ENCODE measurements at places on chromosomes 4 and X.

DNA sequence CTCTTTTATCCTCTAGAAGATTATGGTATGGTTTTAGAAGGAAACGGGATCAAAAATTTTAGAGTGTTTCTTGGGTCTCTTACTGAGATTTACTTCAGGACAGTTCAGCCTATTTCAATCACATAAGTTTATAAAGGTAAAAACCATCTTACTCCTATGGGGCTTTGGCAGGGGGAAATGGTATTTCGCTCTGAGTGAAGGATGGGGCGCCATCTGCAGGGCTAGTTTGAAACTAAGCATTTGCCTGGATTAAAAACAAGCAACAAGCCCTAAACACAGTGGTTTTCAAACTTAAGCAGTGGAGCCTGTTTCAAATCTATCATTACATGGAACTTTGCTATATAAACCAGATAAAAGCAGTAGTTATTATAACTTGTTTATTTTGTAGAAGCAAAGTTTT is 361.5 kb upstream of the FMR1 start:
- DNase-seq, result peak; percentile 10

DNA sequence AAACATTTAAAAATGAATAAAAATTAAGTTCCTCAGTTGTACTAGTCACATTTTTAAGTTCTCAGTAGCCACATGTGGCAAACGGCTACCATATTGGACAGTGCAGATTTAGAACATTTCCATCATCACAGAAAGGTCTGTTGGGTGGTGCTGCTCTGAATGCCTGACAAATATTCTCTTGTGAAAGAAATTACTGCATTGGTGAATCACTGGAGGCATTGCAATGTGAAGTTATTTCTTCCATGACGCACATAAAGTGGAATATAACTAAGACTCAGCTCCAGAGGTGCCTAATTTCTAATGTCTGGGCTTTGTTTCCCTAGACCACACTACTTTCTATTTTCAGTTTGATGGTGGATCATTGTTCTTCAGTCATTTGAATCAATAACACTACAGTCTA is 44.9 kb downstream of the CLNK start:
- DNase-seq, result no peak

GRCh38 chr4:2694691-2695090 is 61.4 kb downstream of the TNIP2 start:
- DNase-seq, result no peak

DNA sequence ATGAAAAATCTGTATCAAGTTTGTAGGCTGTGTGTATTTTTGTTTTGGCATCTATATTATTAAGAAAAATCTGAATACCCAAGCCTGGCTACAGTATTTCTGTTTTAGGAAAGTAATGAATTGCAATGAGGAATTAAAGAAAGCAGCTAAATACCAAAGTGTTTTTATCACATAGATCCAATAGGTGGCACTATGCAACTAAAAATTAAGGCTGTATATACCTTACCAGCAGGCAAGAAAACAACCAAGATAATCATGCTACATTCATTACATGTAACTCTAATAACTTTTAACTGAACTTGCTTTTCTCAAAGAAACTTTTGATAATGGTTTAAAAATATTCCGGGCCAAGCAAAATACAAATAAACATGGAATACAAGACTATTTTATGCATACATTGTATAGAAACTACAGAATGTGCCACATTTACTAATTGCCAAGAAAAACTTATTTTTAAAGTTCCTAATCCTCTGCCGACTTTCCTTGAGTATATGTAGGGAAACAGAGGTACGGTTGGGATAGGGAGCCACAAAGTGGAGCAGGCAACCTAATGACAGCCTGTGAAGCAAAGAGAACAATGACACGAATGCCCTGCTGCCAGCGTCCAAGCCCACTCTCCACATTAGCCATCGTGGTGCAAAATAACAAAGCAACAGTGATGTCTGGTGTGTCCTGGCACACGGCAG is 63.7 kb downstream of the SEC24D start:
- DNase-seq, result peak; percentile 71

- no peak for DNase-seq
Observed at GRCh38 chr4:124589786-124590185, 122.7 kb downstream of the ANKRD50 start.

GRCh38 chrX:150352581-150352980 is 10.5 kb upstream of the MAMLD1 start:
- no peak for DNase-seq

- DNase-seq, result no peak
Observed at GRCh38 chr4:43864616-43865146, 583.9 kb downstream of the KCTD8 start.

DNA sequence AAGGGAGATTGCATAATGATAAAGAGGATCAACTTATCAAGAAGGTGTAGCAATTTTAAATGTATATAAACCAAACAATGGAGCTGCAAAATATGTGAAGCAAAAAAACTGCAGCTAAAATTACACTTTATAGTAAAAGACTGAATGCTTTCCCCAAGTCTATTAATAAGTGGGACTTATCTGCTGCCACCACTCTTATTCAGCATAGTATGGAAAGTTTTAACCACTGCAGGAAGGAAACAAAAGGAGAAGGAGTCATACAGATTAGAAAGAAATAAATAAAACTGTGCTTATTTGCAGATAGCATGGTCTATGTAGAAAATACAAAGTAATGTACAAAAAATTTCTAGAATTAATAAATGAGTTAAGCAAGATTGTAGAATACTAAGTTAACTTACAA is 94.1 kb upstream of the GK2 start:
- DNase-seq, result no peak

GRCh38 chr4:25839233-25839632 is 23.6 kb downstream of the SEL1L3 start:
- no peak for DNase-seq

DNA sequence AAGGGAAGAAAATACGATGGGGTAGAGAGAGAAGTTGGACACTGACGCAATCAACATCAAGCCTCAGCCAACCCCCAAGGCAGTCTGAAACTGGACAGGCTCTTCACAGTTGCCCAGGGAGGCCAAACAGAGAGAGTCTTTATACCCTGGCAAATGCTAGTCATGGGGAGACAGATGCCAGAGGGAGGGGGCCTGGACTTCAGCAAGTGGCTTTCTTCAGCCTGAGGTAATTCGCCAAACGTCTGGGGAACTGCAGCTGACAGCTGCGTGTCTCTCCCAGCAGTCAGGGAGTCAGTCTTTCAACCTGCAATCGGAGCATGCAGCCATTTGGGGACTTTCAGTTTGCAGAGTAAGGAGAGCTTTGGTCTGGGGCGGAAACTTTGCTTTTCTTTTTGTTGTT is 521.6 kb downstream of the TRIML1 start:
- DNase-seq, result no peak

DNA sequence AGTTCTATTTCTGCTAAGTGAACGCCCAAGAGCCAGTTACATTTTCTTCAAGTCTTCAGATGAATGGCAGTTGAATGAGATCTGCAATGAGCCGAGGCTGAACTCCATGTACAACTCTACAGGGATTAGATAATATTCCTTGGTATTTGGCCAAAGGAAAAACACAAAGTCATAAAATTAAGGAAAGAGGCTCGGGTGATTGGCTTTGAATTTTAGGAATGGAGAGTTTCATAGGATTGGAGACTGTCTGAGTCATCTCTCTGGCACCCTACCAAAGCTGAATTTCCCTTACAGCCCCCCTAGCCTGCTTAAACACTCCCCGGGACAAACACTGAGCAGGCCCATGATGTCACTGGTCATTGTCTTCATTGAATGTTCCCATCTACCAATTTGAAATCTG is 188.0 kb upstream of the C1QTNF7 start:
- no peak for DNase-seq

- no peak for DNase-seq
Observed at GRCh38 chrX:37854748-37855147, 7.4 kb upstream of the DYNLT3 start.

DNA sequence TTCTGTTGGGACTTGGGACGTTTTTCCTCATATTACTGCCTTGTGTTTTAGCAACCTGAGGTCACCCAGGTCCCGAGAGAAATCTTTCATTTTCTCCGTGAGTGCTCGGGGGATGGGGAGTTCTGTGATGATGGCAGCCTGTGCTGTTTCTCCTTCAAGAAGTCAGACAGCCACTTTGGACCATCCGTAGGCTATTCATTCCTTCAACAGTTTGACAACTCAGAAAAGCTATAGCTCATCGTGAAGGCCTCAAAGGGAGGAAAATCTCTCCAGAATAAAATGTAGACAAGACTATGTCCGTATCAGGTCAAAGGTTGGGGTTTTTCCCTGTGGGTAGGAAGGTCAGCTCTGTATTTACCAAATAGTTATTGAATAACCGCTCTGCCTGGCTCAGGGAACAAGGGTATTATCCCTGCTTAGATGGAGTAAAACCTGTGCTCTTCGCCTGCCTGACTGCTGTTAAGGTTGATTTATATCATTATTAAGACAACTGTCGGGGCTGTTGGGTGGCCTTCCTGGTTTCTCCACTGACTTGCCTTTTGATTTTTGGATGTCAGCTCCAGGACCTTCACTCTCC is 36.6 kb downstream of the FAM114A1 start:
- DNase-seq, result no peak

- no peak for DNase-seq
Observed at GRCh38 chr4:76898385-76898692, 395 bp upstream of the SOWAHB start.

- DNase-seq, result no peak
Observed at GRCh38 chrX:9163214-9163709, 129.3 kb upstream of the FAM9B start.

GRCh38 chr4:151905197-151905596 is 144.4 kb upstream of the GATB start:
- DNase-seq, result no peak

- DNase-seq, result no peak
Observed at GRCh38 chr4:137543648-137544047, 11.4 kb upstream of the PCDH18 start.

DNA sequence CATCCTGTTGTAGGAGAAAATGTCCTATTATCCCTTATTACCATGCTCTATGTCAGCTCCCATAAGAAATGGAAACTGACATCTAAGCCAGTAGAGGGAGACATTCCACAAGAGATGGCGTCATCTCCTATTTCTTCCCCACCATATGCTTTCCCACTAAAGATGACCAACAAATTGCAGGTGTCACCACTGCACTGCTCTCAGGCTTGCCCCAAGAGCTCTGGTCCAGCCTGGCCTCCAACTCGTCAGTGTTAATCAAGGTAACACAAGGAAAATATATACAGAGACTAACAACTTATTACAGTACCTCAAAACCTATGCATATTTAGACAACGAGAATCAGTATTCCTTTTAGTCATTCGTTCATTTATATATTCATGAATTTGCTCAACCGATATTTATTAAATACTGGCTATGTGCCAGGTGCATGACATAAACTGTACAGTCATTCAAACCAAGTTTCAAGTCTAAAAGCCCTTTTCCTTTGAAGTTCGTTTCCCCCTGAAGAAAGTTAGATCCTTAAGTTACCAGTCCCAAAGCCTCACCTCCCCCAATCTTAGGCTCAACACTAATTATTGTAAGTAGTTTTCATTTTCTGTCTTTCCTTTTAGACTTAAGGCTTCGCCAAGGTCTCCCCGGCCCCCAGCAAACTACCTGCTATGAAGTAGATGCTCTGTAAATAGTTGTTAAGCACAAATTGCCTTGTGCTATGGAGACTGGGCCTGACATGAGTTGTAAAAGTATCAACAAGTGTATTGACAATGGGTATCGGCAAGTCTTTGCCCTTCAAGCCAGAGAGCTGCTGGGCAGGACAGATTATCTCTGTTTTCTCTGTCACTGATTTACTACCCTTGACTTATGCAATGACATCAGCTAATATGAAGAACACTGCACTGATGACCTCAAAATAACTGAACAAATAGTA is 3.1 kb upstream of the FGB start:
- peak; percentile 1 for DNase-seq

DNA sequence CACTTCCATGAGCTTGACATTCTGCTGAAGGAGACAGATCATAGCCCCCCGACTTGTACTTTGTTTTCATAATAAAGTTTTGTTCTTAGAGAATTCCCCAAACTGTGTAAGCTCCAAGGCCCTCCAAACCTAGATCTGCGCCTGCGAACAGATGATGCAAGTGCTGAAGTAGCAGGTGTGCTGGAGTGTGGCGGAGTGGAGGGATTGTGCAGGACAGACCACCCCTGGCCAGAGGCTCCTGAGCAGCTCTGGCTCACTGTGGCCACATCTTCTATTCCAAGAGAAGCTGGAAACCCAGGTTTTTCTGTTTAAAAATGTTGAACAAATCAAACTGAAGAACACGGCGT is 46.4 kb downstream of the TBC1D14 start:
- no peak for DNase-seq

GRCh38 chrX:44770121-44770520 is 73.7 kb upstream of the DUSP21 start:
- DNase-seq, result no peak

- no peak for DNase-seq
Observed at GRCh38 chr4:11429699-11430045, 978 bp upstream of the HS3ST1 start.

GRCh38 chrX:29721152-29721551 is 494.2 kb upstream of the MAGEB2 start:
- DNase-seq, result no peak

DNA sequence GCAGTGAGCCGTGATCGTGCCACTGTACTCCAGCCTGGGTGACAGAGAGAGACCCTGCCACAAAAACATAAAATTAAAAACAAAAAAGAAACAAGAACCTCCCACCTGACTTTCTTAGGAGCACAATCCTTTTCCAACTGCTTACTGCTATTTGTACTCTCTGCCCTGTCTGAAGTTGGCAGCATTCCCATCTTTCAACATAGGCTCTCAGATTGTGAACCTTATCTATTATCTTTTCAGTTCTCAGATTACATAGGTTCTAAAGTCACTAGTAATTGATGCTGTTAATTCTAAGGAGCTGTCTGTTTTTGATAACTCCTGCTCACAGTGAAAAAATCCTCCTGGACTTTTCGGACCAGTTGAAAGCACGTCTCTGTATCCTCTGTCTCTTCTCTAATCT is 812.2 kb upstream of the CT83 start:
- no peak for DNase-seq

DNA sequence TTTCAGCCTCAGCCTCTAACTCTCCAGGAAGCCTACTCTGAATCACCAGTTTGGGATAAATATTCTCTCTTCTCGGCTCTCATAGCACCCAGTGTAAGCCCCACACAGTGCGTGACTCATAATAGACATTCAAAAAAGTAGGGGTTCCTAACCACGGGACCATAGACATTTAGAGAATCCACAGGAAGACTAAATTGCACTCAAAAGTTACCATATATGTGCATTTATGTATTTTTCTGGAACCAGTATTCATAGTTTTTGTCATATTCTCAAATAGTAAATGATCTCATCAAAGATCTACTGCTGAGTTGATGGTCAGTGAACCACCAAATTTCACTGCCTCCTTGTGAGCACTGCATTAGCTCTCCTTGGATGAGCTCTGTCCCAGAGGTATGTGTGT is 625.7 kb downstream of the SMARCA1 start:
- no peak for DNase-seq

DNA sequence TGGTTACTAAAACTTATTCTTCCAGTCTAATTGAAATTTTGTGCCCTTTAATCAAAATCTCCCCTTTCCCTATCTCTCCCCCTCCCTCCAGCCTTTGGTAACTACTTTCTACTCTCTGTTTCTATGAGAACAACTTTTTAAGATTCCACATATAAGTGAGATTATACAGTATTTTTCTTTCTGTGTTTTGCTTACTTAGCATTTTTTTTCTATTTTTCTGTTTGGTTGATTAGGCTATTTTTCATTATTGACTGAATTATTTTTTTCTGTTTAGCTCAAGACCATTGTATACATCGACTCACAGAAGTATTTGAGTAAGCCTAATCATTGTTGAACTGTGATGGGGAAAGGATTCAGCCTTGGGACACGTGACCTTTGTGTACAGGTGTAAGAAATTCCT is 116.4 kb downstream of the PHEX start:
- DNase-seq, result no peak

All from NCI-H1417 (cell line).